AML-193 (cell line): ENCODE measurements at places on chromosomes 2 and 18.
A peak's percentile ranks its signal among the peaks of the same experiment; 100 is the strongest.

DNA sequence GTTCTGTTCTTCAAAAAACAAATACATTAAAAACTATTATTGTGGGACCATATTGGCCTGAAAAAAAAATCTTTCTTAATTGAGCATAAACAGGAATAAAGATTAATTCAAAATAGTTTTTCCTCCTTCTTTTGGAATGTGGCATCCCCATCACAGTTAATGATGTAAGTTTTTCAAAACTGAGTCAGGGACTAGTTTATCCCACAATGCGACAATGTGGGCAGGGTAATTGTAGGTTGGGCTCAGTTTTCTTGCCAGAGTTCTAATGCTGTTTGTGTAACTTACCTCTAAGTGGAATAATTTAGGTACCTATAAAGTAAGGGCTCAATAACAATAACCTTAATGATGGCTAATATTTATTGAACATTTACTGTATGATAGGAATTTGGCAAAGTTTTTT is 82.0 kb downstream of the PMS1 start:
- DNase-seq, result no peak

- DNase-seq, result peak; percentile 62
Measured at GRCh38 chr2:222939208-222939856, 78.5 kb downstream of the ACSL3 start.

GRCh38 chr18:39564716-39565115 is 1999.1 kb upstream of the CELF4 start:
- DNase-seq, result no peak

DNA sequence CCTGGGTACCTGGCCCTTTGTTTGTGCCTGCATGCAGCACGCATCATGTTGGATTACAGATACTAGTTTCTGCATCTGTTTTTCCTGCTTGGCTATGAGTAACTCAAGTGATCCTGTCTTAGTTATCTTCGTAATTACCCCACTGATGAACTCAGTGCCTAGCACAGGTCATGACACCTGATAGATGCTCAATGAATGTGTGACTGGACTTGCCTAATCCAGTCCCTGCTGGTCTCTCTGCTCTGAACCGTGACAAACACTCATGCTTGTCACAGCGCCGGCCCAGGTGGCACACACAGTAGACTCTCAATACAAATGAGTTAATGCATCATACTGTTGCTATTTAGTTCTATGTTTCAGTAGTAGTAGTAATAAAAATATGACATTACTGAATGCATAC is 31.2 kb upstream of the NTSR2 start:
- DNase-seq, result no peak

GRCh38 chr2:1675633-1676032 is 68.7 kb downstream of the PXDN start:
- DNase-seq, result no peak

DNA sequence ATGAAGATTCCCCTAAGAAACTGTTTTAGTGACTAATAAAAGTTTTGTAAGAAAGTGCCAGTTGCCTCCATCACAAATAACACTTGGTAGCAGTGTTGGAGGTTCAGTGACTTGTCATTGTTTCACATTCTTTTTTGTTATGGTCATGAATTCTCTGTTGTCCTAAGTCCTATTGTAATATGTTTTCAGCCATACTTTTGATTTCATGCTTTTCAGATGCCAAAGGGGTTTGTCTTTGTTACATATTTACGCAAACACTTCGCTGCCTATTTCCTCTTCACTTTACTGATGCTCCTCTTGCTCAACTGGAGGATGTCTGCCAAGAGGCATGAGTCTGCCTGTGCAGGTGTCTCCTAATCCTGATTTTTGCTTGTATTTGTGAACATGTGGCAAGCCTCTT is 66.6 kb downstream of the PHLPP1 start:
- DNase-seq, result peak; percentile 47

- no peak for DNase-seq
Measured at GRCh38 chr2:182698671-182699070, 17.4 kb upstream of the DNAJC10 start.

DNA sequence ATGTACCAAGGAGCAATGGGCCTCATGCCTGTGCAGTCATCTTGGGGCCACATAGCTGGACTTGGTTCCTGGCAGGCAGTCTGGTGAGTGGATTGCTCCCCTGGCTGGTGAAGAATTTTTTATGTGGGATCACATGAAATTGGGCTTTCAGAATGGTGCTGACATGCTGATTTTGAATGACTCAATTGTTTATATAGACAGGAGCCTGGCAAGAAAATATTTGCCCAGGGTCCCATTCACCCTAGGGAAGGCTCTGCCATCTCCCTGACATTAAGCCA is 266.9 kb downstream of the DYSF start:
- DNase-seq, result no peak

DNA sequence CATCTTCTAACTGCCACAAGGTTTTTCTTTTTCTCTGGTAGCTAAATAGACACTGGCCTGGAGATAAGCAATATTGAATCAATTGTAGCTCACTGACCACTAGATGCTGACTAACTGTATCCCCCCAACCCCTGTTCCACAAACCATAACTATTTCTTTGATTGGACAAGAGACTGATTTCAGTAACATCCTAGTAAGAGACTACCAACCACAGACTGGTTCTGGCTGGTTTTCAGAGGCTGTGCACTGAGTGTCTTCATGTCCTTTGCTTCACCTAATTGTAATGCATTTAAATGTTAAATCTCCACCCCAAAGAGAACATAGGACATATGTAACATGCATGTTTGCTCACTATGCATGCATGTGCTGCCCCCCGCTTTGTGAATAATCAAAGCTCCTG is 3.2 kb upstream of the AAK1 start:
- DNase-seq, result no peak

DNA sequence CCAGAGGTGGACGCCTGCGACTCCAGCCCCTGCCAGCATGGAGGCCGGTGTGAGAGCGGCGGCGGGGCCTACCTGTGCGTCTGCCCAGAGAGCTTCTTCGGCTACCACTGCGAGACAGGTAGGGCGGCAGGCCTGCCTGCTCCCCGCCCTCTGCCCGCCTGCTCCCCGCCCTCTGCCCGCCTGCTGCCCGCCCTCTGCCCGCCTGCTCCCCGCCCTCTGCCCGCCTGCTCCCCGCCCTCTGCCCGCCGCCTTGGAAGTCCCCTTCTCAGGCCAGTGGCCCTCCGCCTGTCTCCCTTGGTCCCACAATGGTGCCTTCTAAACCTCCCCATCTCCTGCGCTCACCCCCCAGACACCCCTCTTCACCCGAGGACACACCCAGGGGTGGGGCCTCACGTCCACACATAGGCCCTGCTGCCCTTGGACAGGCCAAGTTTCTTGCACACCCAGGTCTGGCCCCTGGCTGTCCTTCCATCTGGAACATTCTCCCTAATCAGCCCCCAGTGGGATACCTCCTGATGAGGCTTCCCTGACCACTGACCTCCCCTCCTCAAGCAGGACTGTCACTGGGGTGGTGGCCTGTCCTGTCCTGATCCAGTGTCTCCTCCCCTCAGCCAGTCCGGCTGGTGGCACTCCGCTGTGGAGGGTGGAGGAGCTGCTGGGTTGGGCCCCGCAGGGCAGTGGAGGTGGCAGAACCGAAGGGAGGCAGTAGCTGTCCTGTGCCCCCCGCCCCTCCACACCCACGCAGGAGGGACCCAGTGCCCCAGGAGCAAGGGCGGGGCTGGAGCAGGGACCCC is 37.9 kb downstream of the MTERF4 start:
- no peak for DNase-seq

DNA sequence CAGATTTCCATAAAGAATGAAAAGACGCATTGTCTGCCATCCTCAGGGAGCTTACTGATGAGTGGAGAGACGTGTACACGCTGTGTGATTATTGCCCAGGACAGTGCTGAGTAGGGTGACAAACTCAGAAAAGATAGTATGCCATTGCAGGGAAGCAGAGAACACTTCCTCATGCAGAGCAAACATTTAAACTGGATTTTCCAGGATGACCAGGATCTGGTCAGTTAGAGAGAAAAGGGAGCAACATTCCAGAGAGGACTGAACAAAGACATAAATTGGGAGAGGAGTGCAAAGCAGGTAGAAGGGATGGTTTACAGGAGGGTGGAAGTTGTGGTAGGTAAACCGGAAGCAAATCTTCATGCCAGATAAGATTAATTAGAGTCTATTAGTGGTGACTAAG is 2.3 kb downstream of the SLC9A2 start:
- DNase-seq, result no peak

- no peak for DNase-seq
Measured at GRCh38 chr2:229868794-229869193, 53.0 kb downstream of the TRIP12 start.

- no peak for DNase-seq
Measured at GRCh38 chr2:25597881-25598280, 75.5 kb downstream of the DTNB start.

- no peak for DNase-seq
Measured at GRCh38 chr2:188949046-188949818, 24.9 kb upstream of the COL3A1 start.

- no peak for DNase-seq
Measured at GRCh38 chr18:58303363-58303762, 259.3 kb downstream of the NEDD4L start.

DNA sequence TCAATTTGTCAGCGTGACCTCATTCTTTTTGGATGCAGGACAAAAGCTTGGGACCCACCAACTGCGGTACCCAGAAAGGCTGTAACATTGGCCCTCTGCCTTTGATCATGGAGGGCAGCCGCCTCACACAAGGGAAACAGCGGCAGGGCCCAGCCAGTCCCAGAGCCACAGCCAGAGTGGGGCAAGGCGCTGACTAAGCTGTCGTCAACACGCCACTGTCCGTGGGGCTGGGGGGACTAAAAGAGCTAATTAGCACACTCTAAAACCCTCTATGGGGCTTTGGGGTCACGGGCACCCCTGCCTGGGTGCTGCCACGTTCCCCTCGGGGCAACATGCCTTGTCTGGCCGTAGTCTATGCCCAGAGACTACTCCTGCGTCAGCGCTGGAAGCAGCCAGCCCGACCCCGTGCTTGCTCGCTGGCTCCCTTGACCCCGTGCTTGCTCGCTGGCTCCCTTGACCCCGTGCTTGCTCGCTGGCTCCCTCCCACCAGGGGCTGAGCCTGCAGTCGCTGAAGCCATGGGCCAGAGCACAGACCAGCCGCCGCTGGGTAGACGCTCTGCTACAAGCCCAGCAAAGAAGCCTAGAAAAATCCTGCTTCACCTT is 598.4 kb downstream of the MBD2 start:
- no peak for DNase-seq

DNA sequence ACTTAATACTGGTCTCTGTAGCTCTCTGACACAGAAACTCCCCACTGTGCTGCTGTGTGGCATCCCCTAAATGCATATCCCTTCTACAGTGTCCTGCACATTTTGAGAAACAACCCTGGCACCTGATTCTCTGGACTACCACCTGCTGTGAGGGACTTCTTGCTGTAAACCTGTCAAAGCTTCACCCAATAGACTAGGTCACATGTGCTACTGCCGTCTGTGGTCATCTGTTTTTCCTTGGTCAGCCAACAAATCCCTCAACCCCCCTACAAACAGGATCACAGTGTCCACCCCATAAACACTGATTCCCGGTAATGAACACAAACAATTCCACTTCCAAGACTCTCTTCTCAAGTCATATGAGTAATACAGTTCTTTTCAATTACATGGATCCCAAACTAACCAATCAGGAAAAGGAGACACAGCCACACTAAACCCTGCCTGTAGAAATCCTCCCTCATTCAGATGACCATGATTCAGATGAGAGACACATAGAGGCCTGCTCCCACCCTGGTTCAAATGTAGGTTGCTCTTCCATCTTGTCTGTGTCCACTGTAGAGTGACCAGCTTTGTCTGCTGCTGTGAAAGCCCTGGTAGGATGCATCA is 1157.4 kb downstream of the RPIA start:
- no peak for DNase-seq
